IMR-90 (cell line): ENCODE measurements at places on chromosomes 5 and 9.

- no peaks in the 10 kb centered on the region for H3K36me3 ChIP-seq
- H3K27ac ChIP-seq: no peak overlapping the region
- DNase-seq: no peak
Measured at GRCh38 chr9:27688954-27689353, 115.7 kb upstream of the C9orf72 start.

- no peaks in the 10 kb centered on the region for H3K4me1 ChIP-seq
- H3K27me3 ChIP-seq: no peaks in the 10 kb centered on the region
- H3K4me3 ChIP-seq: no peak overlapping the region
- no peak overlapping the region for H3K27ac ChIP-seq
- DNase-seq: no peak
Measured at GRCh38 chr5:55702598-55703345, 9.4 kb downstream of the SLC38A9 start.

GRCh38 chr5:115686051-115686737, 60.4 kb upstream of the TMED7 start:
- peaks cover 2% of the 10 kb centered on the region; the same call in 1 of the 2 replicates for H3K27me3 ChIP-seq
- H3K36me3 ChIP-seq: no peaks in the 10 kb centered on the region
- DNase-seq: no peak
- no peaks in the 10 kb centered on the region for H3K4me1 ChIP-seq

- H3K36me3 ChIP-seq: no peaks in the 10 kb centered on the region
- H3K4me3 ChIP-seq: no peak overlapping the region
- H3K27ac ChIP-seq: no peak overlapping the region
- peak; percentile 74 for DNase-seq
- peaks cover 2% of the 10 kb centered on the region; the same call in 1 of the 2 replicates for H3K4me1 ChIP-seq
Measured at GRCh38 chr5:132180134-132180745, 47.4 kb downstream of the P4HA2 start.

DNA sequence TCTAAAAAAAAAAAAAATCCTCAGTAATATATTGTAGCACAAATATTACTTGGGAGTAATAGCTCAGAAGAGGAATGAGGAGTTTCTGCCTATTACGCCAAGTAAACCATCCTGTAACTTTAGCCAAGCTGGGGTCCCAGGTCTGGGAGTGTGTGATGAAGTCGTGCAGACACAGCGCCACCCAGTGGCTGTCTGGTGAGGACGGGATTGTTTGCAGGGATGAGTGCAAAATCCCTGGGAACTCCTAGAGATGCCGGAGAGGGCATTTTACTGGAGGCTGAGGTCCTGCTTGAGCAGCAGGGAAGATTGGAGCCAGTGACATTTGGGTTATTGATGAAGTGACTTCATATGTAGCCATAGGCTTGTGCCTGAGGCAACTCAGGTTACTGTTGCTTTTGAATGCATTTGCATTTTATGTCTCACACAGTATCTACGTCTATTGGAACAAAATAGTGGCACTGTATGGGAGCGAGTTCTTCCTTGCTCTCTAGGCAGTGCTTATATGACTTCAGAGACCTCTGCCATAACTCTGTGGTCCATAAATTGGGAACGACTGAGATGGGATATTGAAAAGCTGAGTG, 72.8 kb downstream of the PSAT1 start:
- H3K4me3 ChIP-seq: no peak overlapping the region
- DNase-seq: peak; percentile 69
- no peak overlapping the region for H3K27ac ChIP-seq
- no peaks in the 10 kb centered on the region for H3K36me3 ChIP-seq

DNA sequence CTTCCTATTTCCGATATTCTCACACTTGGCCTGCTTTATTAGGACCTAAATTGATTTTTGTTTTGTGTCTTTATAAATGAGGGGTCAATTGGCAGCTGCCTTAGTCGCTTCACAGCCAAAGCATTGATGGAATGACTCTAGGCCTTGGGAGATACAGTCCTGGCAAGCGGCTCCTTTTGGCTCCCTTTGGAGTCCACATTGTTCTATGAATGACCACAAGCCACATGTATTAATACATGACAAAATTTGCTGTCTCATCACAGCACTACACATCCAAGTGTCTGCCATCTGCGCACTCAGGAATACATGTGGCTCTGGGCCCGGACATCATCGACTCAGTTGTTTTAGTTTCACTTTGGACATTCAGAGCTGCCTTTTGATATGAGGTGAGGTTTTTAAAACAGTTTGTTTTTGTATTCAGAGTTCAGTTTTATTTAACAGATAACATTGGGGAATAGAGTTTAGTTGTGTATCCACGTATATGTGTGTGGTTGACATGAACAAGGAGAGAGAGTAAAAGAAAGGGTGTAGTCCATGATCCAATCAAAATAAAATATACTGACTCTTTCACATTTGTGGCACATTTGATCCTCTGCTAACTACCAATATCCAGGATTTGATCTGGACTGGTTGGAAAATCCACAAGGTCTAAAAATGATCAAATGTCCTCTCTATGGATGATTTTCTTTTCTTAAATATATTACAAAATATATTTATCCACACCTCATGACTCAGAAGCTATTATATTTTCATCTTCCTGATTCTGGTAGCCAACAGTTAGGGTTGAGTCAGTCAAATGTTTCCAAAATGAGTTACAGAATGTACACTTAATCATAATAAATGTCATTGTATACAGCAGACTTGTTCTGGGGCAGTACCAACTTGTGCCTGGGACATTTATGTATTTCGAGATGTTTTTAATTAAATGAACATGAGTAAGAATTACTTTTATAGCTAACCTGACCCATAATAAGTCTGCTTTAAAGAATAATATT, 114.0 kb upstream of the MTAP start:
- peak overlapping the region; percentile 58 for H3K27ac ChIP-seq
- peaks cover 28% of the 10 kb centered on the region for H3K4me1 ChIP-seq
- DNase-seq: peak; percentile 81
- H3K27me3 ChIP-seq: no peaks in the 10 kb centered on the region
- no peaks in the 10 kb centered on the region for H3K36me3 ChIP-seq

DNA sequence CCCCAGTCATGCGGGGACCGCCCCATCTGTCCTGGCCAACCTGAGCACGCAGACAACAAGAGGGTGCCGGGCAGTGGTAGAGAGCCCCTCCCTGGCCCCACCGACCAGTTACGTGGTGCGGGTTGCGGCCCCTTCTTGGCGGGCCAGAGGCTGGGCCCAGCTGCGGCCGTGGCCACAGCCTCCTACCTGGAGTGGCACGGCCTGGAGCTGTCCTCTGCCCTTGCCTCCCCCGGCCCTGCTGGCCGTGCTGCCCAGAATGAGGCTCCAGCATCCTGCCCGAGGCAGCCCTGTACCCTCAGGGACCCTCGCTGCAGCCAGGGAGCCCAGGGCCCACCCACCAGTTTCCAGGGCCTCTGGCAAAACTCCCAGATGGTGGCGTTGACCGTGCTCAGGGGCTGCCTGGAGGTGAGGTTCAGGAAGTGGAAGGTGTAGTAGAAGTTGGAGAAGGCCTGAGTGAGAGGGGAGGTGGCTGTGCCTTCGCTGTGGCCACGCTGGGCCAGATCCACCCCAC, 5.7 kb downstream of the ENTPD8 start:
- DNase-seq: no peak
- H3K4me1 ChIP-seq: peaks cover 3% of the 10 kb centered on the region
- no peaks in the 10 kb centered on the region for H3K36me3 ChIP-seq
- H3K27ac ChIP-seq: no peak overlapping the region
- H3K27me3 ChIP-seq: no peaks in the 10 kb centered on the region

DNA sequence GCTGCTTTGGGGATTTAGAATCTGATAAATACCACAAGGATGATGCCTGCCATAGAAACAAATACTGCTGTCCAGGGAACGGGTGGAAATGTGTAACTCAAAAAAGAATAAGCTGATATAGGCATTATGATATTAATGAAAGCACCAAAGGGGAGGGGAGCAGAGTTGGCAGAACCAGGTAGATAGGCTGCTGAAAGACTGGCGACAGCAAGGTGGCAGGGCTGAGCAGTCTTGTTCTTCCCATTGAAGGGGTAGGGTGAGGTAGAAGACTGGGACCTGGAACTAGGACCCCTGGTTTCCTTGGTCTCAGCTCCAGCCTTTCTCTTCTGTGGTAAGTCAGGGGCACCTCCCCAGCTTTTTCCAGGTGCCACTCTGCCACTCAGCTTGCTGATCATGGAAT, 31.4 kb upstream of the TMOD1 start:
- DNase-seq: no peak
- no peak overlapping the region for H3K27ac ChIP-seq
- H3K4me1 ChIP-seq: peaks cover 10% of the 10 kb centered on the region
- no peaks in the 10 kb centered on the region for H3K27me3 ChIP-seq
- H3K36me3 ChIP-seq: peaks cover 3% of the 10 kb centered on the region; the same call in 1 of the 2 replicates
- H3K4me3 ChIP-seq: no peak overlapping the region

DNA sequence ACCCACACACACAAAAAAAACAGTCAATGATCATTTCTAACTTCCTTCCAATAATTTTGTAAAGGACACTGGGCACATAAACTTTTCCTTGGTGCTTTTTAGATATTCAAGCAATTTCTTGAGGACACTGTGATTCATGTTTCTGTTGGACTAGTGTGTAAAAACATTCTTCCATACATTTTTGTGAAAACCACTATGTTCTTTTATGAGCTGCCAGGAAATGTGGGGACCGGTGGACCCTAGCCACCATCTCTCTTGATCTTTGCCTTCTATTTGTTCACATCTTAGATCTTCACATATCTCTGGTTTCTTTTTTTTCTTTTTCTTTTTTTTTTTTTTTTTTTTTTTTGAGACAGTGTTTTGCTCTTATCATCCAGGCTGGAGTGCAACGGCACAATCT, 287.4 kb downstream of the GLIS3 start:
- H3K4me3 ChIP-seq: no peak overlapping the region
- DNase-seq: no peak
- peaks cover 1% of the 10 kb centered on the region; the same call in 1 of the 2 replicates for H3K36me3 ChIP-seq
- peaks cover 9% of the 10 kb centered on the region for H3K4me1 ChIP-seq
- no peaks in the 10 kb centered on the region for H3K27me3 ChIP-seq
- H3K27ac ChIP-seq: no peak overlapping the region

DNA sequence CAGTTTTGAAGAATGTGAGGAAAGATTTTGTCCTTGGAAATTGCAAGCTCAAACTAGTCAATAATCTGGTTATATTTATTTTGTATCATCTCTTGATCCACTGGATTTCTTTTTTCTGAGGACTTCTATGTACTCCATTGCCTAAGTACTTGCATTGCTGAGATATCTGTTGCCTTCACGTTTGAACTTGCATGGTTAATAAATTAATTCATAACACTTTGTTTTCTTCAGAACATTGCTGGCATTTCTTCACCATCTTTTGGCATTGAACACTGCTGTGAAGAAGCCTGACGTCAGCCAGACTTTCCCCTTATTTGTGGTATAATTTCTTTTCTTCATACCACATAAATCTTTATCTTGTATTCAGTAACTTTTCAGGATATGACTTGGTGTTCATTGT, 246.0 kb upstream of the KIF2A start:
- no peak overlapping the region for H3K27ac ChIP-seq
- no peaks in the 10 kb centered on the region for H3K36me3 ChIP-seq
- H3K27me3 ChIP-seq: no peaks in the 10 kb centered on the region
- no peak overlapping the region for H3K4me3 ChIP-seq
- H3K4me1 ChIP-seq: no peaks in the 10 kb centered on the region
- DNase-seq: no peak

- no peaks in the 10 kb centered on the region for H3K27me3 ChIP-seq
- peaks cover 6% of the 10 kb centered on the region for H3K4me1 ChIP-seq
- H3K4me3 ChIP-seq: no peak overlapping the region
- DNase-seq: no peak
- no peak overlapping the region for H3K27ac ChIP-seq
Measured at GRCh38 chr5:110973510-110973909, 98.0 kb upstream of the TSLP start.

DNA sequence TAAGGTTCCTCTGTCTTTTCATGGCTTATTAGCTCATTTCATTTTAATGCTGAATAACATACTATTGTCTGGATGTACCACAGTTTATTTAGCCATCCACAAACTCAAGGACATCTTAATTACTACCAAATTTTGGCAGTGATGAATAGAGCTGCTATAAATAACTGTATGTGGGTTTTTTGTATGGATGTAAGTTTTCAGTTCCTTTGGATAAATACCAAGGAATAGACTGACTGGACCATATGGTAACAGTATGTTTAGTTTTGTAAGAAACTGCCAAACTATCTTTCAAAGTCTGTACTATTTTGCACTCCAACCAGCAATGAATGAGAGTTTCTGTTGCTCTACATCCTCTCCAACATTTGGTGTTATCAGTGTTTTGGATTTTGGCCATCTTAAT, 38.7 kb downstream of the SCAMP1 start:
- DNase-seq: peak; percentile 49
- no peaks in the 10 kb centered on the region for H3K27me3 ChIP-seq
- no peak overlapping the region for H3K4me3 ChIP-seq
- peaks cover 3% of the 10 kb centered on the region for H3K4me1 ChIP-seq
- H3K27ac ChIP-seq: no peak overlapping the region

DNA sequence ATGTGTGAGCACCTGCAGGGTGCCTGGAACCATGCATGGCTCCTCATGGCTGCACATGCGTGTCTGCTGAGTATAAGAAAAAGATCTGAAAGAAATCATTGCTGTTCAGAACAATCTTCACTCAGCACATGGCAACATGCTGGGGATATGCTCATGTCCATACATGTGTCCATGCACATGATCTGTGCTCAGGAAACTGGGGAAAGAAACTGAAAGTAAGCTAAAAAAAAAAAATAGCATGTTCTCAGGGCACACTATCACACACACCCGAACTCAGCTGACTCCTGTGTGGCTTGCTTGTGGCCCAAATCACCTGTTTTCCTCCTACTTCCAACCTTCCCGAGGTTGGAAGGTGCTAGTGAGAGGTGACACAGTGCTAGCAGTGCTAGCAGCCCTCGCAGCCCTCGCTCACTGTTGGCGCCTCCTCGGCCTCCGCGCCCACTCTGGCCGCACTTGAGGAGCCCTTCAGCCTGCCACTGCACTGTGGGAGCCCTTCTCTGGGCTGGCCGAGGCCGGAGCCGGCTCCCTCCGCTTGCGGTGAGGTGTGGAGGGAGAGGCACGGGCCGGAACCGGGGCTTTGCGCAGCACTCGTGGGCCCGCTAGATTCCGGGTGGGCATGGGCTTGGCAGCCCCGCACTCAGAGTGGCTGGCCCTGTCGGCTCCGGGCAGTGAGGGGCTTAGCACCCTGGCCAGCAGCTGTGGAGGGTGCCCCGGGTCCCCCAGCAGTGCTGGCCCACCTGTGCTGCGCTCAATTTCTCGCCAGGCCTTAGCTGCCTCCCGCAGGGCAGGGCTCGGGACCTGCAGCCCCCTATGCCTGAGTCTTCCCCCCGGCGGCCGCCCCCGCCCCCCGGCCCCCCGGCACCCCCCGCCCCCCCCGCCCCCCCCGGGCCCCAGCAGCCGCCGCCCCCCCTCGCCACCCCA, 76.0 kb downstream of the GADD45G start:
- H3K27ac ChIP-seq: no peak overlapping the region
- H3K27me3 ChIP-seq: peaks cover 3% of the 10 kb centered on the region; the same call in 1 of the 2 replicates
- H3K4me1 ChIP-seq: no peaks in the 10 kb centered on the region
- no peak overlapping the region for H3K4me3 ChIP-seq
- no peaks in the 10 kb centered on the region for H3K36me3 ChIP-seq

- no peak overlapping the region for H3K27ac ChIP-seq
- DNase-seq: peak; percentile 72
- no peak overlapping the region for H3K4me3 ChIP-seq
- H3K4me1 ChIP-seq: peaks cover 3% of the 10 kb centered on the region; the same call in 1 of the 2 replicates
- H3K36me3 ChIP-seq: no peaks in the 10 kb centered on the region
- H3K27me3 ChIP-seq: peaks cover 36% of the 10 kb centered on the region
Measured at GRCh38 chr9:97766092-97766491, 69.0 kb upstream of the XPA start.
